SJSA1 (cell line): ENCODE measurements at places on chromosomes 6 and 20.

- no peak for DNase-seq
Measured at GRCh38 chr20:2141600-2142575, 40.3 kb downstream of the STK35 start.

DNA sequence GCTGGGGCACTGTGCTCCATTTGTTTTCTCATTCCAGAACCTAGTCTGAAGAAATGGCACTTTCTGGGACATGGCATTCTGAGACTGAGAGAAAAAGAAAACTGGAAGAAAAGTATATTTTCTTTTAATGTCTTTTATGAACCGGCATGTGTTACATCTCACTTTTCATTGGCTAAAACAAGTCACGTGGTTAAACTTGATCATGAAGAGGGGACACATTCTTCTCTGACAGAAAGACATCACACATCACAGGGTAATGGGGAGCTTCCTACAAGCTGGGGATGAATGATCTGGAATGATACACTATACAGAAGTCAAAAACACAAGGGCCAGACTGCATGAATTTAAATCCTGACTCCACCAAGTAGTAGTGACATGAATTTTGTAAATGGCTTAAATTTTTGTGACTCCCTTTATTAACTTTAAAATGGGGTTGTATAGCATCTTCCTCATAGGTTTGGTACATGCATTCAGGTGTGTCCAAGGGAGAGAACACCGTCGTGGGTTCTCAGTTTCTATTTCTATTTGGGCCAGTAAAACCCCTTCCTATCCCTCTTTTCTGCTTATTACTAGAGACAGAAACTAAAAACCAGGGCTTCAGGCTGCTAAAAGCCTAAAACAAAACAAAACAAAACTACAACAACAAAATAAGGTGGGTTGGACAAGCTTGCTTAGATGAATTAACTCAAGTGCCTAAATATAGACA lies 61.7 kb upstream of the GFRAL start:
- DNase-seq: no peak

DNA sequence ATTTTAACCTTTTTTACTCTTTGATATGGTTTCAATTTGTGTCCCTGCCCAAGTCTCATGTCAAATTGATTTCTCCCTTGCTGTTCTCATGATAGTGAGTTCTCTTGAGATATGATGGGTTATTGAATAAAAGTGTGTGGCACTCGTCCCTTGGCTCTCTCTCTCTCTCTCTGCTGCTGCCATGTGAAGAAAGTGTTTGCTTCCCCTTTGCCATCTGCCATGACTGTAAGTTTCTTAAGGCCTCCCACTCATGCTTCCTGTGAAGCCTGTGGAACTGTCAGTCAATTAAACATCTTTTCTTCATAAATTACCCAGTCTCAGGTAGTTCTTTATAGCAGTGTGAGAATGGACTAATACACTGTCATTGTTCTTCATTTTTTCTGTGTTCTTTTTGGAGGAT lies 48.5 kb downstream of the LIN28B start:
- no peak for DNase-seq

DNA sequence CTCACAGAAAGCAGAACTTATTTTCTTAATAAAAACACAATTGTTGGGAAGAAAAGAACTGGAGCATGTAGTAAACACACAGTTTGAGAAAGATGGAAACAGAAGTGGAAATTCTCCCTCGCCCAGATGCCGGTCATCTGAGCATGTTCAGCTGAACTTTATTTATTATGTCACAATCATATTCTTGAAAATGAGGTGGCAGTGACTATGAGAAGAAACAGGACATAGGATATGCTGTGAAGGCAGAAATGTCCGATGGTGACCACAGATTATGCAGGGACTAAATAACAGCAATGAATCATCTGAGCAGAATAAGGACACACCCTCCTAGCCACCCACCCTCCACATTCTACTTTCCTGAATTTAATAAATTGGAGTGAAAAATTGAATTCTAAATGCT lies 425.3 kb upstream of the NOX3 start:
- DNase-seq: peak; percentile 54

DNA sequence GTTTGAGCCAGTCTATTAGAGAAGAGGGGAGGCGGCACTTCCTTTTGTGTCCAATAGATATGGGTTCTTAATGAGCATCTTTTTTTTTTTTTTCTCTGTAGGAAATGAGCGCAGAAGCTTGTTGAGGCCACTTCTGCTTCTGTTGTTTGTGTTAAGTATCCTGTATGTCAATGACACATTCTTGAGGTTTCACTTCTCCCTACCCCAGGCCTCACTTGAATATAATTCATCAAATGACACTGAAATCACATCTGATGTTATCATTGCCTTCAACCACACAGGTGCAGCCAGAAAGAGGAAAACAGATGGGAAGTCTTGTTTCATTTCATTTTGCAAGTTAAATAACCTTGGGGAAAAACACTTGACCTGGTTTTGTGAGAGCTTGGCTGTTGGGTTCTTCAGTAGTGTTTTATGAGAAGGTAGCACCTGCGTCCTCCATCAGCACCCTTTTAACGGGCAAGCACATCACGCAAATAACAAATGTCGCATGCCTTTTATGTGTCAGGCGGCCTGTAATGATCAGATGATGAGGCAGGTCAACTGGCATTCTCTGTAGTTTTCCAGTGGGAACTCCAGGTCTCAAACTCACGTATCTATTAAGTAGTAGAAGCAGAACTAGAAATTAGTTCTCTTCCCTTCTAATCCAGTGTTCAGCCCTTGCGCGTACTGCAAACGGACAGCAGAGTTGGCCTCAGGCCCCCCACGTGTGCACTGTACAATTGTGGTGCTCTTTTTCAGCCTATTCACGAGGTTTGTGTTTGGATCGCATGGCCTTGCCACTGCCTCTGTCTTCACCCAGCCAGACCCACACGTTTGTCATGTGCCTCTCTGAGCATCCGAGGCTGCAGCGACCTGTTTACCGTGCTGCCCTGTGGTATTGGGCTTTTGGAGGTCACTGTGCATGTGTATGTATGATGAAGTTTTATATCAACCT lies 23.5 kb downstream of the PLEKHG1 start:
- DNase-seq: no peak

- no peak for DNase-seq
Measured at GRCh38 chr6:128648022-128648598, 127.7 kb upstream of the PTPRK start.

- DNase-seq: no peak
Measured at GRCh38 chr6:44100088-44100550, 27.1 kb downstream of the MRPL14 start.

GRCh38 chr6:11822346-11822745 lies 43.7 kb upstream of the ADTRP start:
- DNase-seq: no peak

DNA sequence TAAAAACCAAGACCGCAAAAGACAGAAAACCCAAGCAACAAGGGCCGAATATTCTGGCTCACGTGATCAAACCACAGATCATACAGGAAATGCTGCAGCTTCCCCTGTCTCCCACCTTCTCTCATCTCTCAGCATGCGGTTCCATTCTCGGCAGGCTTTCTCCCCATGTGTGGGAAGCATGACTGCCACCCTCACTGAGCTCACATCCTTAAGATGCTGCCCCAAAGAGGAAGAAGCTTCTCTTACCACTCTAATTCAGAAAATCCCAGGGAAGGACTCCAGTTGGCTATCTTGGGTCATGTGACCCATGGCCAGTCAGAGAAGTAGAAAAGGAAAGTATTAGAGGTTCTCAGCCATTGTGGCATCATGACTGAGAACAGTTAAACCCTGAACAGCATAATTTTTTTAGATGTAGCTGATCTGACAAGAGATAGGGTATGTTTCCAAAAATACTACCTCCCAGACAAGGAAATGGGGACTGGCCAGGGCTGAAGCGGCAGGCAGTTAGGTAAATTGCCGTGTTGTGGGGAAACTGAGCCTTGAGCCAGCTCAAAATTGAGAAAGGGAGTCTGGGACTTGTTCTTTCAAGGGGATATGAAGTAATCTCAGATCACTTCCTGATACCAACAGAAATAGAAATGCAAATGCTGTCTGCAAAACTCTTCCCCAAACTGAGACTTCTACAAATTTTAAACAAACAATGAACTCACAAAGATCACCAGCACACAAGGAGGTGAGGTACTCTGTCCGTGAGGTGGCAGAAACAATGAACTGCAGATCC lies 37.1 kb upstream of the GRM4 start:
- no peak for DNase-seq

DNA sequence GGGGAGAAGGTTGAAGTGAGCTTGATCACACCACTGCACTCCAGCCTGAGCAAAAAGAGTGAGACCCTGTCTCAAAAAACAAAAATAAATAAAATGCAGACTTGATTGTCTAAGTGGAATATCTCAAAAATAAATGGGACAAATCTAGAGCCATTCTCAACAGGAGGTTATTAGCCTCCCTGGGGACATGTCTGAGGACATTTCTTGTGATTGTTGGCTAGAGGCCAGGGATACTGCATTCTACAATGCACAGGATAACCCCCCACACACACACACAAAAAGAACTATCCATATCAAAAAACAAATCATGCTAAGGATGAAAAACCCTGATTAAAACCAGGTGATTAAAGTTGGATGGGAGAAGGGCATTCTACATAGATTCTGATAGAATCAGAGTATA lies 37.5 kb downstream of the FAM217A start:
- DNase-seq: no peak

- DNase-seq: no peak
Measured at GRCh38 chr6:38001386-38001785, 181.9 kb downstream of the ZFAND3 start.

- DNase-seq: no peak
Measured at GRCh38 chr6:55136916-55137315, 37.4 kb upstream of the HCRTR2 start.

- no peak for DNase-seq
Measured at GRCh38 chr20:61746147-61746646, 319.5 kb downstream of the TAF4 start.

- no peak for DNase-seq
Measured at GRCh38 chr20:62622178-62622876, 20.0 kb upstream of the SLCO4A1 start.

GRCh38 chr6:143585241-143585640 lies 73.7 kb upstream of the FUCA2 start:
- DNase-seq: no peak
